ENCODE measurements at places on chromosomes 7 and 10.
A peak's percentile ranks its signal among the peaks of the same experiment; 100 is the strongest.

GRCh38 chr7:93902777-93903423 is 3.5 kb upstream of the GNGT1 start:
- DNase-seq: no peak

DNA sequence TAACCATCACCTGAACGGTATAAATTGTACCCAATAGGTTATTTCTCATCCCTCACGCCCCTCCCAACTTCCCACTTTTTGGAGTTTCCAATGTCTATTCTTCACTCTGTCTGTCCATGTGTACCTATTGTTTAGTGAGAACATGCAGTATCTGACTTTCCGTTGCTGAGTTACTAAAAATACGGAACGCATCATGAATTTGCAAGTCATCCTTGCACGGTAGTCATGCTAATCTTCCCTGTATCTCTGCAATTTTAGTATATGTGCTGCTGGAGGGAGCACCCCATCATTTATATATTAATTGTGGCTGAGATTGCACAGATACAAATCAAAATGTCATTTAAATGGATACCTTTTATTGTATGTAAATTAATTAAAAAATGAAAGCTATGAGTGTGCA is 75.7 kb upstream of the SFMBT2 start:
- DNase-seq: no peak

DNA sequence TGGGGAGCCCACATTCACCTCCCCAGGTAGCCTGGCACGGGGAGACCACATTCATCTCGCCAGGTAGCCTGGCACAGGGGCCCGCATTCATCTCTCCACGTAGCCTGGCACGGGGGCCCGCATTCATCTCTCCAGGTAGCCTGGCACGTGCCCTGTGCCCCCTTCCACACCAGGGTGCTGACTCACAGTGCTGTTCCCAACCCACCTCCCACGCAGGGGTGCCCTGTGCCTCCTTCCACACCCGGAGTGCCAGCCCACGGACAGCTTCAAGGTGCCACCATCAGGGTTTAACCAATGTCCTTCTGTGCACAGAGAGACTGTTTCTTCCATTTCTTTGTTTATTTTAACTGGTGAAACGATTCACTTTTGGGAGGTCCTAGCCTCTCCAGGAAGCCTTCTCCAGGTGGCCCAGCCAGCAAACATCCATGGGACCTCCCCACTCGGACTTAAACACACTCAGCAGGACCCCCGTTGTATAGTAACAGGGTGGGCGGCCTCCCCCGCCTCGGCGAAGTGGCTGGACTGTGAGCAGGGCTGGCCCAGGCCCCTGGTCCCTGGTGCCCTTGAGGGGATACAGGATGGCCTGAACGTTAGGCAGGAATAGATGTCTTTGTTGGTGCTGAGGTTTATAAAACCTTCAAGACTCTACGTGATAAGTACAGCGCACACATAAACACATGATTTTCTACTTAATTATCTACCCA is 41.1 kb upstream of the FOXL3 start:
- no peak for DNase-seq

DNA sequence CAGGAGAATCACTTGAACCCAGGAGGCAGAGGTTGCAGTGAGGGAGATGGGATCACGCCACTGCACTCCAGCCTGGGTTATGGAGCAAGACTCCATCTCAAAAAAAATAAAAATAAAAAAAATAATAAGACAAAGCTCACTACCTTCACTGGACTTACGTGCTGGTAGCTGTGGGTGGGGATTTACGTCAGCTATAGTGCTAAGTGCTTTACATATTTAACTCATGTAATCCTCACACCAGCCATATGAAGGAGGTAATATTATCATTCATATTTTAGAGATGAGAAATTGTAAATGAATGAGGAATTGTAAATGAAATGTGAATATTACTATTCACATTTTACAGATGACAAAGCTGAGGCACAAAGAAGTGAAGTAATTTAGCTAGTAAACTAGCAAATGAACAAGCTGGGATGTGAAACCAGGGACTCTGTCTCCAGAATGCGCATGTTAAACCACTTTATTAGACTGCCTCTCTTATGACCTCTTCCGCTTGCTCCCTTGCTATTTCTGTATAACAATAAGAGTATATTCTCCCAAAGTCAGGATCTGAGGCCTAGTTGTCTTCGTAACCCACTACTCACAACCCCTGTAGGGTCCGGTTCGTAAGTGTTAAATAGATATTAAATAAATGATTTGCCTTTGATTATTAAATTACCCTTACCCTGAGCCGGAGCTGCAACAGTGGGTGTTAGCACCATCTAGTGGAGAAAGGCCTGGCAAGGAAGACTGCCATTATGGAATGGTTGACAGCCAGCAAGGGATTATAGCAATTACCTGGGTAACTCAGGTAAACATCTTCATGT is 70.2 kb downstream of the HTR7 start:
- no peak for DNase-seq

- DNase-seq: no peak
Observed at GRCh38 chr10:45370202-45370955, 3.6 kb upstream of the ALOX5 start.

DNA sequence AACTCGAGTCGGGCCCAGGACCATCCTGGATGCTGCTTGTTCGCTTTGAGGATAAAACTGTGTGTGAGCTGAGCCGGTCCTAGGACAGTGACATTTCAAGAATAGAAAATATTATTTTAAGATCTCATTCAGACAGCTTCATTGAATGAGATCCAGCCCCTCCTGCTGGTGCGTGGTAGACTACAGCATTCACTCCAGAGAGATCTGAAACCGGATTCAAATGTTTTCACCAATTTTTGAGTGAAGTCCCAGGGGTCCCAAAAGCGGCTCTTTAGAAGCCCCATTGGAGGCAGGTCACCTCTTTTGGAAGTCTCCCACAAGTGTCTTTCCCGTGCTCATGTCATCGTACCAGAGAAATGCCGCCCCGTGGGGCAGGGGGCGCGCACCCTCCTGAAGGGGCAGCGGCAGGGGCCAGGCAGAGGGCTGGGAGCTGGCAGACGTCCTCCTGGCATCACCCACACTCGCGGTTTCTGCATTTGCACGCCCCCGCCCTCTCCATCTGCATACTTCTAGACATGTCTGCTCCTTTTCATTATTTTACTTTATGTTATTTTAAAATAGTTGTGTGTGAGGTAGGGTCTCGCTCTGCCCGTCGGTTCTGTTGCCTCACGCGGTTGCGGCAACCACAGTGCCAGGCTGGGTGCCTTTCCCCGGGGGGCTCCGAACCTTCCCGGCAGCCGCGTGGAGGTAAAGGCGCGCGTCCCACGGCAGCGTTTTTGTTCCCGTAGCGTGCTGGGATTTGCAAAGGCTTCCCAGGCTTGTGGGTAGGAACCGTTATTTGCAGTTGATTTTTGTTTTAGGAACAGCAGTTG is 52.3 kb upstream of the DPYSL4 start:
- DNase-seq: no peak

- peak; percentile 42 for DNase-seq
Observed at GRCh38 chr10:131838966-131839742, 61.7 kb upstream of the PPP2R2D start.

DNA sequence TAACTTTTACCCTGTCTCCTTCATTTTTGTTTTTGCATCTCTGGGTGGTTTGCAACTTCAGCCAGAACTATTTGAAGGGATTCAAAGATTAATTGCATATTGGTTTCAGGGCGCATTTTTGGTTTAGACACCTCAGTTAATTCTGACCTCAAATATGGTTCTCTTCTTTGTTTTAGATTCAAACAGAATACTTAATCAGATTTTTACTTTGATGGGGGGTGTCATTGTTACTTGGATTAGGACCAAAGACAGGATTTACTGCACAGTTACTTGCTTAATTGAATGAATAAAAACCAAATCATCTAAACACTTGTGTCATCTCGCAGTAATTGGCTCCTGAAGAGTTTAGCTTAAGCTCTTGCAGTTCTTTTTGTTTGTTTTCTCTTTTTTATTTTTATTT is 100.9 kb downstream of the PHTF2 start:
- no peak for DNase-seq

GRCh38 chr7:131602994-131603372 is 46.6 kb upstream of the PODXL start:
- peak; percentile 43 for DNase-seq

GRCh38 chr10:121355161-121355560 is 243.1 kb downstream of the FGFR2 start:
- DNase-seq: no peak

GRCh38 chr7:31110331-31111108 is 58.4 kb downstream of the ADCYAP1R1 start:
- no peak for DNase-seq

GRCh38 chr7:155839461-155839860 is 27.2 kb upstream of the SHH start:
- DNase-seq: no peak

DNA sequence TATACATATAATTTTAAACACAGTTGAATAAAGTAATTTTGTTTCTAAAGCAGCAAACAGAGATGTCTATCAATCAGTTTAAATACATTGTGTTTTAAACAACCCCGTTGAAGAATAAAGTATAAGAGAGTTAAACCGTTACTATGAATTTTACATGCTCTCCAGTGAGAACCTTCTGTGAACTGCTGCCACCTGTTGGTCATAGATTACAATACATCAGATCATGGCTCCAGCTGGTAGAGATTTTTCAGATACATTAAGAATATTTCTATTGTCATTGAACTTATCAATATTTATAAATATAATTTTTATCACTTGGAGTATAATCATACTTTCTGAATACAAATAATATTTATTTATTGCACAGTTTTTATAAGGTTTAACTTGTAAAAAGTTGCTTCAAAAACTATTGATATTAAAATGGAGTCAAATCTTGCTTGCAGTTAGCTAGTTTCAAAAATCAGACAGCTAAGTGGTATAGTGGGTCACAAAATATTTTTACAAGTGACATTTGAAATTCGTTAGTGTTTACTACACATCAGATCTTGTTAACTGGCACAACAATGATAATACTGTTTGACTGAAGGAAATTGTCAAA is 561.2 kb upstream of the PHF14 start:
- DNase-seq: peak; percentile 1

DNA sequence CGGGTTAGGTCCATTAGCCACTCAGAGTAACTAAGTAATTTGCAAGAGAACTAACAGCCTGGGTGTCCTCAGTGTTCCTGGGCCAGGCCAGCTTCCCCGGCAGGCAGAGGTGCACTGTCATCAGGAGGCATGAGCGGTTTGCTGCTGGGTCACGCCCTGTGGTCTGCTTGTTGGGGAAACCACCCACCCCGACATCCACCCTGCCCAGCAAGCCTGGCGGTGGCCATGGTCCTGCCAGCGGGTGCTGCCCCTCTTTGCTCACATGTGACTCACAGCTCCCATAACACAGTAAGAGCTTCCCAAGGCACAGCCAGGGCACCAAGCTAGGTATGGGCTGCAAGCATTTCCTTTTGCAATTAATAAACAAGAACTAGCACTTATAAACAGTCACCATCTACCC is 75.9 kb downstream of the RGS10 start:
- DNase-seq: no peak

DNA sequence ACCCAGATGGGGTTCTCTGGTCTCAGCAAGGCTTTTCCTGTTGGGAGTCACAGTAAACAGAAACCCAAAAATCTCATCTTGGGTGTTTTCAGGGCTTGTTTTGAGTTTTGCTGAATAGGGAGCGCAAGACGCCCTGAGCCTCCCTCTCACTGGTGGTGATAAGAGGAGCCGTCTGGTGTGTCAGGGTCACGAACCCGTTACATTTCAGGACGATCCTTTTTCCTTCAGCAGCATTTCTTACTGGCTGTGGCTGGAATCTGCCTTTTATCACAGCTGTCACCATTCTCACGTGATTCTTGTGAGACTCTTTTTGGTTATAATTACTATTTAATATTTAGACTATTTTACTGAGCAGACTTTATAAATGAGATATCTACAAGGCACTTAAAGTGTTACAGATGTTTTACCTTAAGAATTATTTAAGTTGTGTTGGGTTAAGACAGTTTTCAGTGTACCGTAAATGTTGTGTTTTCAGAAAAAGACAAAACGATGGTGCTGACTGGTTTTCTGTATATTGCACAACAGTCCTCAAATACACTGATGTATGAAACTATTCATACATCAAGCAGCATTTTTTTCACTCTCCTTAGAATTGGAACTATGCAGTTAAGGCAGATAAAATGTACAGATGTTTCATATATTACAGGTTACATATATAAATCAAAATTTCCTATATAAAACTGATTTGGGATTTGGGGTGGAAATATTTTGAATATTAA is 2.2 kb upstream of the GET4 start:
- DNase-seq: no peak

DNA sequence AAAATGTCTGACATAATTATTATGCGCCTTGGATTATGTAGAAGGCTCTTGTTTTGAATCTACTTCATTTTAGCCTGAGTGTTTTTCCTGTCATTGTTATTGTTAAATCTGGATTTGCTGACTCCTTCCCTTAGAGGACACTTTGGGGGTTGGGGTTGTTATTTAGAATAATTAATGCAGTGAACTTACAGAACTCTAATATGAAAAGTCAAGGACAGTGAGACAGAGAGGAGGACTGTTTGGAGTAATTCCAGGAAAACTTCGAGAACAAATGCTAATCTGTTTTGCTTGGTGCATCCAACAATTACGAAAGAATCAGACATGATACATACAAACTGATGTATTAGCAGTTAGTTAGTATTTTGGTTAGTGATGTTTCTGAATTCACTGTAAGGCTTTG is 146.1 kb downstream of the ABCA13 start:
- DNase-seq: no peak

DNA sequence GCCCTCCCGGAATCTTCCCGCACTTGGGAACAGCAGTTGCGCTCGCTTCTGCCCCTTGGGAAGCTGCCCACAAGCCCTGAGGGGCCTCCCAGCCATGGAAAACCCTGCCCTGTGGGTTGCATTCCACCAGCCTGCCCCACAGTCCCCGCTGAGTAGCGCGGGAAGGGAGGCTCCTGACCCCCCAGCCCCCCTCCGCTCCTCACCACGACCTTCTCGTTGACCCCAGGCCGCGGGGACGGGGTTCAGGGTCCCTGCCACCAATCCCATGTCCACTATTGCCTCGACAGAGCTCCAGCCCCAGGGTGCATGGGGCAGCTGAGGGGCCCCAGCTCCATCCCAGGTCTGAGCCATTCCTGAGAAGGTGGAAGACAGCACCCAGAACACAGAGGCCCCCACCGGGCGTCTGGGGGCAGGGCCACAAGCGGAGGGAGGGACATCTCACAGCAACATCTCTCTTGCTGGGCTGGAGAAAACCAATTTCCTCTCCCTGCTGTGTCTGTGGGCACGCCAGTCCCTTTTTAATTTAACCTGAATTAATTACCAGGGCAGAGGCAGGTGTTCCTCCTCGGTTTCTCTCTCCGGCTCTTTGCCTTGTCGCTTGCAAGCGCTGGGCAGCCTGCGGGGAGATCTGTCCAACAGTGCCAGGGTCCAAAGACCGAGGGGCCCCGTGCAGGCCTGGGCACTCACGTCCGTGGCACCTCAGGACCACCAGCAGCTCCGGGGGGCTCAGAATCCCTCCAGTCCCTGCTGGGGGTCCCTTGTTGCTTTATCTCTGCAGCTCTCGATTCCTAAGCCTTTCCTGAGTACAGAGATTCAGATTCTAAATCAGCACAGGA is 57.9 kb downstream of the FOXL3 start:
- no peak for DNase-seq

GRCh38 chr7:42035210-42035609 is 201.8 kb downstream of the GLI3 start:
- DNase-seq: no peak

Data from NCI-H187 (cell line).